Fibroblast of skin of left biceps (primary cell): ENCODE measurements at places on chromosomes 11 and 22.

GRCh38 chr11:124941703-124942102 lies 5.9 kb upstream of the HEPACAM start:
- no peak for DNase-seq

- no peak for DNase-seq
These were observed 642 bp upstream of the PIK3C2A start for GRCh38 chr11:17208257-17208999.

DNA sequence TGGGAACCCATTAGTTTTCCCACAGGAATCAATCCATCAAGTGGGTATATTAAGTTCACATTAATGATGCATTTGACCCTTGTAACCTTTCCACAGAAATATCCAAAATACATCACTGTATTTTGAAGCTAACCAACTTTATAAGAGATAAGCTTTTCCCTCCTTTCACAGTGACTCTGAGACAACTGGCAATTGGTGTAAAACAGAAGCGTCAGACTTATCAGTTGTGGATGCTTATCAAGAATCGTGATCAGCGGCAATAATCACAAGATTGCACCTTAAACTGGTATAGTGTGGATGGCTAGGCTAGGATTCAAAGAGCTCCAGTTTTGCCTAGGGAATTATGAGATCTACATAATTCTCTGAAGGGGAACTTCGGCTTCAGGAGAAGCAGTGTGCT lies 73.1 kb downstream of the USP35 start:
- DNase-seq = no peak

DNA sequence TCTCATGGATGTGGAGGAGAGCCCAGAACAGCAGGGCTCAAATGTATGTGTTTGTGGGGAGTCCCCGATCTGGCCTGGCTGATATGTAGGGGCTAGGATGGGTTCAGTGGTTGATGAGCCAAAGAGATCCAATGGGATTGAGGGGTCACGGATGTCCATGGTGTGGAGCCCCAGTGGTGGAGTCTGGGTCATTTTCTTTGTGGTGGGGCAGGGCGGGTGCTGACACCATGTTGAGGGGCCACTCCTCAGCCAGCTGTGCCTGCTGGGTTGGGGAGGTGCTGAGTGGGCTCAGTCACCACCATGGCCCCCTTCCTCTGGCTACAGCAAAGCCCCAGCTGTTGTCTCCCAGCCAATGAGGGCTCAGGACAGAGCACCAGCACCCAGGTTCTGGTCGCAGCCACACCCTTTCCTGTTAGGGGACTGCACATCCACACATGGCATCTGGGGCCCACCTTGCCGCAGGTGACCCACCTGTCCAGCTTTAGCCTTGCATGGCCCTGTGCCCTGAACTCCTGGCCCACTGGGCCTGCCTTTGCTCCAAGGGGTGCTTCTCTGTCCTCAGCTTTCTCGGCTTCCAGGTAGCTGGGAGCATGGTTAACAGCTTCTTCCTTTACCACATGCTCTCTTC lies 3.2 kb upstream of the GNAZ start:
- no peak for DNase-seq

GRCh38 chr22:29885610-29886009 lies 2.6 kb downstream of the MTMR3 start:
- DNase-seq = no peak

- DNase-seq = no peak
These were observed 9.7 kb downstream of the PATE3 start for GRCh38 chr11:125797641-125798040.

DNA sequence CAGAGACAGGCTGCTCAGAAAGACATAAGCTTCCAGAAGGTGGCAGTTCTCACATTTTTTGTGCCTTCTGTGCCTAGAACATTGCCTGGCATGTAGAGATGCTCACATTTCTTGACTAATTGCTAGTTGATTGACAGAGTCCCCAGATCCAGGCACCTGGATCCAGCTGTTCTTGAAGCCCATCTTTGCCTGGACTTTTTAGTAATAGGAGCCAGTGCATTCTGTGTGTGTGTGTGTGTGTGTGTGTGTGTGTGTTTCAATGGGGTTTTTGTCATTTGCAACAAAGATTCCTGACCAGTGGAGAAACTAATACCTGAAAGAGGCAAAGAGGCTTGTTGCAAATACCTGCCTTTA lies 15.1 kb downstream of the MRGPRF start:
- DNase-seq = no peak

DNA sequence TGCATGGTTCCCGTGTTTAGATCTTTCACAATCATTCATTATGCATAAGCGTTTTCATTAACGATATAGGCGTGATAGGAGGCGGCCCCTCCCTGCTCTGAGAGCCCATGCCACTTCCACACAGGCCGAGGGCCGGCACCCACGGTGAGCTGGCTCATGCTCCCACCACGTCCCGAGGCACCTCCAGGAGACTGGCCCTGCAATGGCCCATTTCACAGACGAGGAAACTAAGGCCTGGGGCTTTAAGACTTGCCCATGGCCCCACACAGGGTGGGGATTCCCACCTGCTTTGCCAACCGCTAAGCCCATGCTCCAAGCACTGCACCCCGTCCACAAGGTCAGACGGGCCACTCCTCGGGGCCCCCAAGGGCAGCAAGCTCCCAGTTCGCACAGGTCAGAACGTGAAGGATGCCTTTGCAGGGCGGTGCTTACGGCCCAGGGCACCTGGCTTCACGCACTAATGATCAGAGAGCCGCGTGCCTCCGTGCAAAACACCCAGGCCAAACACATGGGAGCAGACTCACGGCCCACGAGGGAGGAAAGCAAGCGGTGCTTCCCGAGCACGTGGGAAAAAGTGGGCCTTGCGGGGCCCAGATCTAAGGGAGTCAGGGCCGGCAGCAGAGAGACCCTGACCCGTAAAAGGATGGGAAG lies 8.3 kb downstream of the OSBPL5 start:
- DNase-seq = no peak

GRCh38 chr11:2564588-2565425 lies 120.0 kb downstream of the KCNQ1 start:
- no peak for DNase-seq

- DNase-seq = no peak
These were observed 13.7 kb downstream of the ZBTB44 start for GRCh38 chr11:130301002-130301401.

DNA sequence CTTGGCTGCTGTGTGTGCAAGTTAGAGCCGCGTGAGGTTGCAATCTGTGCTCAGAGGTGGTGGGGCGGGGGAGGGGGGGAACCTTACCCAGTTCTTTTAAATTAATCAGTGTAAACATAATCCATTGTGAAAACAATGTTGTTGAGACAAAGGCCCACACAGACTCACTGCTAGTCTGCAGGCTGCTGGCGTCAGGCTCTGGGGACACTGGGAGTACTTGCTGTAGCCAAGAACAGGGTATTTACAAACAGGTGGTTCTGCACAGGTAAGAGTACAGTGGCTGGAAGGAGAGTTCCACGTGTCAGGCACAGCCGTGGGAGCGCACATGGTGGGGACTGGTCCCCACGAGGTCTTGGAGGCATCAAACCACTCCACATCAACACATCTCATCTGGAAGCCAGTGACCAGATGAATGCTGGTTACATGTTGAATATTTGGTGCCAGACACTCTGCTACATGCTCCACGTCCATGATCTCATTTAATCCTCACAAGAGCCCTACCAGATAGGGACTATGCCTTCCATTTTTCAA lies 27.4 kb downstream of the SCUBE1 start:
- DNase-seq = no peak

GRCh38 chr11:38680746-38681145 lies 2082.7 kb upstream of the RAG2 start:
- no peak for DNase-seq

- DNase-seq = no peak
These were observed 934.2 kb upstream of the RAG2 start for GRCh38 chr11:37532271-37532670.

- peak; percentile 96 for DNase-seq
These were observed 58.2 kb upstream of the THY1 start for GRCh38 chr11:119481021-119481666.

- no peak for DNase-seq
These were observed 441.0 kb downstream of the NTM start for GRCh38 chr11:131811383-131811782.

DNA sequence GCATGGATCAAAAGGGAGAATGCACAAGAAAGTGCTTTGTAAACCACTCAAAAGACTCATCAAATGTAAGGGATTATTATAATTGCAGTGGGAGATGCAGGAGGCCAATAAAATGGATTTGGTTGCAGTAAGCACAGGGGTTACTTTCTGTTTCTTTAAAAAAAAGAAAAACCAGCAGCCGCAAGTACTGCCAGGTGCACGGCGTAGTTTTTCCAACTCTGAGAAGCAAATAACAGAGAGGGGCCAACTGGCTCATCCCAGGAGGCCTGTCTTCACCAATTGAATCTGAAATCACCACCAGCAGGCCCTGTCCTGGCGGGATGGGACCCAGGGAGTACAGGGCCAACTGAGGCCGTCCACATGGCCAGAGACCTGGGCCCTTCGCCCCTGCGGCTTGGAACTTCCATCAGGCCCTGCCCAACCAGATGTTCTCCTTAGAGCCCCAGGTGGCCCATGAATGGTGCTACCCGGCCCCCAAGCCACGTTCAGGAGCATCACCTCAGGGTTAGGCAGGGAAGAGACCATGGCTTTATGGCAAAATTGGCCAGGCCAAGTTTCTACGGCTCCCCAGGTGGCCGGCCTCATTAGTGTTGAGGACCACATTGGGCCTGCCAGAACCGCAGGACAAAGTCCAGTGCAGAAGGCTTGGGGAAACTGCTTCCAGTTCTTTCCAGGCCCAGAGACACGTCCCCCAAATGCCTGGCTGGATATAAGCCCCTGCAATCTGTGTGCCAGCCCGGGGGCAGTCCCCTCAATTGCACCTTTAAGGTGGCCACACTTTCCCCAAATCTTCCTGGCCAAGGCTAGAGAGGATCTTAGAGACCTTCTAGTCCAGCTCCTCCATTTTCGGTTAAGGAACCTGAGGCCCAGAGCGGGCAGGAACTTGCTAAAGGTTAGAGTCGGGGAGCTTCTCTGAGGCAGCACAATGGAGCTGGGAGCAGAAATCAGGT lies 61.7 kb downstream of the CHRDL2 start:
- no peak for DNase-seq

- no peak for DNase-seq
These were observed 8.9 kb downstream of the MRTFA start for GRCh38 chr22:40627612-40628011.

DNA sequence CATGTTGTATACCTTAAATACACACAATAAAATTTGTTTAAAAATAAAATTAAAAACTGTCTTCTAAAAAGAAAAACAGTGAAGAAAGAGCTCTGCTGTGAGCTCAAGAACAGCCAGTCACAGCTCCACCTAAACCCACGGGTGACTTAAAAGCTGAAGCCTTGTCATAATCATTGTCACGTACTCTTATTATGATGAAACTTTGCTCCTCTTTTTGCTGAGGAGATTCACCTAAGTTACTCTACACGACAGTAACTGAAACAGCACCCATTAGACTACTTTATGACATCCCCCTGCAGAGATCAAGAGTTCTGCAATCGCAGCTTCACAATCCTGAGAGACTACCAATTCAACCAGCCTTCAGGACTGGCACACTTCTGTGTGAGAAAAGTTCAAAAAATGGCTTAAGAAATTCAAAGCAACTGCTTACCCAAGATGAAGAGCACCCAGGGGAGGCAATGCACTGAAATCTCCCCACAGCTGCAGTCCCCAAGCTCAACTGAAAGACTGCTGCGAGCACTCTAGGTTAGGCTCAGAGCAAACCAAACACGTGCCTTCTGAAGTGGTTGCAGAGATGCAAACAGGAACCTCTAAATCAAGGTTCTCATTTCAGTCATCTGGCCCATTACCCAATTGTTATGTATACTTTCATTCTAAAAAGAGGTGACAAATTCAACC lies at the start of gene JAML:
JAML (minus strand) TSS at position 501 of the 678 bp plus-strand sequence. CDS start 10,145 bp downstream, outside the sequence.
- DNase-seq = no peak

DNA sequence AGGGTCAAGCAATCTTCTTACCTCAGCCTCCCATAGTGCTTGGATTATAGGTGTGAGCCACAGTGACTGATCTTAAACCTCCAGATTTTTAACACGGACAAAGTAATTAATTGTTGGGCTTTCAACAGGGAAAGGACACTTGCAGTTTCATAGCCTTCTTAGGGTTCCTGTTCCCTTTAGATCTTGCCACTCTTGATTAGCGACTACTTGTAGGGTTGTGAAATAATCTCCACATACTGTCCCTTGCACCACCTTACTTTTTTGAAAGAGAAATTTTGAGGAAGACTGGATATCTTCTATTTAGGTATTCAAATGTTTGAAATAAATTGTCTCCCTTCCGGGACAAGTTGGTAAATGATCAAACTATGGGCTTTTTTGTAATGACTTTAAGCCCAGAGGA lies 7.6 kb downstream of the MS4A4E start:
- no peak for DNase-seq

GRCh38 chr11:27348340-27348873 lies 14.6 kb downstream of the CCDC34 start:
- no peak for DNase-seq

- no peak for DNase-seq
These were observed 94.0 kb upstream of the TMEM45B start for GRCh38 chr11:129721685-129722084.

DNA sequence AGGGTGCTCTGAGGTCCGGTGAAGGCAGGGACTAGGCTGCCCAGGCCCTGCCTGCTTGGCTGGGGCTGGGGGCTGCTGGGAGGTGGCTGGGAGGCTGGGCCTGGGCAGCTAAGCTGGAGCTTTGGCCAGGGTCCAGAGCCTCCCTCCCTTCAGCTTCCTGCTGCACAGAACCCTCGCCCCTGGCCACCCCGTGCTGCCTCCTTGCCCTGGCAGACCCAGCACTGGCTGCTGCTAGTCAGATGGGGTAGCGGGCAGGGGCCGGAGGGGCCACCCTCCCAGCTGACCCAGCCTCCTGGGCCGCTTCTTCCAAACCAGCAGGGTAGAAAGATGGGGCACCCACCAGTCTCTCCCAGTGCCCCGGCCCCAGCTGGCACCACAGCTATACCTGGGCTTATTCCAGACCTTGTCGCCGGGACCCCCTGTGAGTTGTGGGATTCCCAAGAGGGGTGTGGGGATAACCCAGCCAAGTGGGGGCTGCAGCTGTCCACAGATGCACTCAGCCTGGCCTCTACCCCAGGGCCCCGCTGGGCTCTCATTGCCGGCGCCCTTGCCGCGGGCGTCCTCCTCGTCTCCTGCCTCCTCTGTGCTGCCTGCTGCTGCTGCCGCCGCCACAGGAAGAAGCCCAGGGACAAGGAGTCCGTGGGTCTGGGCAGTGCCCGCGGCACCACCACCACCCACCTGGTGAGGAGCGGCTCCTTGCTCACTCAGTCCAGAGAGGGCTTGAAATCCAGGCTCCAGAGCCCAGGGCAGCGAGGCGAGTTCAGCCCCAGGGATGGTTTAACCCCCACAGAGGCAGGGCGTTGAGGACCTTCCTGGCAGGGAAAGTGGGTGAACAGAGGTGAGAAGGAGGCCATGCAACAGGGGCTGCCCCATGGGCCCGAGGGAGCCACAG lies at the start of gene SYT8:
SYT8 (plus strand) TSS at position 212 of the 892 bp plus-strand sequence; CDS start at position 328, 116 bp downstream.
- DNase-seq = no peak

GRCh38 chr11:27658535-27659236 lies 41.6 kb downstream of the BDNF start:
- no peak for DNase-seq

- no peak for DNase-seq
These were observed 49.3 kb upstream of the WNT7B start for GRCh38 chr22:46025973-46026898.
